ENCODE measurements at places on chromosomes 16 and 17.
A peak's percentile ranks its signal among the peaks of the same experiment; 100 is the strongest.

- no peak for DNase-seq
These were observed 565 bp downstream of the WDR45B start for GRCh38 chr17:82647593-82648164.

DNA sequence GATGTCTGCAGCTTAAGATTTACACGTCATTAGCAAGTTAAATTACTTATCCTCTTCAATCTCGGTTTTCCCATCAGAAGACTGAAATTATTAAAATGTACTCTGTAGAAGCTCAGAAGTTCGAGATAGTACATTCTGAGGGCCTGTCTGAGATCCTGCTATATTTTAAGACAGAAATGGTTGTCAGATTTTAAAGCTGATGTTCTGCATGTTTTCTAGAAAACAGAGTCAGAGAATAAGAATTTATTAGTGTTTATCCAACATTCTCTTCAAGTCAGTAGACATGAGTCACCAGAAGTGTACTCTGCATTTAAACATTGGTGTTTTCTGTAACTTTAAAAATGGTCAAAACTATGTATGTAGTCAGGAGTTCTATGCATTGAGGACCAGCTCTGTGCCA, 155.2 kb upstream of the MYOCD start:
- no peak for DNase-seq

- DNase-seq: no peak
These were observed 44.7 kb downstream of the PSME3IP1 start for GRCh38 chr16:57140931-57141668.

DNA sequence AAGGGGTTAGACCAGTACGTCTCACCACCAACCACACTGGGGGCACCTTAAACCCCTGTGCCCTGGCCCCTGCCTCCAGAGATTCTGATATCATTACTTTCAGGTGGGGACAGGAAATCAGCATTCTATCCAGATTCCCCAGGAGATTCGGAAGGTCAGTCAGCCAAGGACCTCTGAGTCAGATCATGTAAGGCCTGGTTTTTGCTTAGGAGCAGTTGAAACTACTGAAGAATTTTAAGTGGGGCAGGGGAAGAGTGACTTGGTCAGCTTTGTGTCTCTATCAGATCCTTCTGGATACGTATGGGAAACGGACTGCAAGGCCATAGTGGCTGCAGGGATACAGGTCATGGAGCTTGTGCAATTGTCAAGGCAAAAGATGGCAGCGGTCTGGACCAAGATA, 9.0 kb downstream of the EMP2 start:
- DNase-seq: no peak

- DNase-seq: peak; percentile 22
These were observed 43.9 kb upstream of the TNRC6C start for GRCh38 chr17:77914385-77915254.

DNA sequence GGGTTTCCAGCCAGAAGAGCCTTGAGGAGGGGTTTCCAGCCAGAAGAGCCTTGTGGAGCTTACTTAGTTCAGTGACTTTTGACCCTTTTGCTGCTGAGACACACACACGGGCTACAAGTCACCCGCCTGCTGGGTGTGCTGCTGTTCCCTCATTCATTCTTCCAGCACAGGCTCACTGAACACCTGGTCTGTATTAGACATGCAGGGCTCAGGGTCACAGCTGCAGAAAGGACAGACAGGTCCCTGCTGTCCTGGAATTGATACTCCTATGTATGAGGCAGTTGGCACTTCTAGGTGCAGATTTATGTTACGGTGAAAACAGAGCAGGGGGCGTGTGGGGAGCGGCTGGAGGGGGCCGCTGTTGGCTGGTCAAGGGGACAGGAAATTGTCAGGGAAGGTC, 6.8 kb downstream of the CACNG4 start:
- DNase-seq: no peak

DNA sequence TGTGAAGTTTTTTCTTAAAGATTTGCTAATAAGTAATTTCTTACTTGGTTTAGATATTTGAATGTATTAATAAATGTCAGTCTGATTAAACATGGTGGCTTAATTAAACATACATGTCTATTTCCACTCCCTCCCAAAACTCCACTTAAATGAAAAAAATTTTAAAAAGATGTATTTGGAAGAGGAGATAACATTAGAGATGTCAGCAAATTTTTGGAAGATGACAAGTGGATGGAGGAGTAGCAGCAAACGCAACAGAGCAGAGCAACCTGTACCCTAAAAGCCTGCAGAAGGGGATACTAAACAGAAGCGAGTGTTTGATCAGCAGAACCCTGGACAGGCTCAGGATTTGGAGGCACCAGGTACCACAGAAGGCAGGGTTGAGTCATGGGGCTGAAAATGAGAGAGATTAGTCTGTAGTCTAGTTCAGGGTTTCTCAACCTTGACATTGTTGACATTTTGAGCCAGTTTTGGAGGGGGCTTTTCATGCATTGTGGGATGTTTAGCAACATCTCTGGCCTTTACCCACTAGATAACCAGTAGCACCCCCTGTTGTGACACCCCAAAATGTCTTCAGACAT, 17.8 kb downstream of the LUC7L3 start:
- DNase-seq: no peak

- no peak for DNase-seq
These were observed 47.7 kb downstream of the BEAN1 start for GRCh38 chr16:66474750-66475199.

DNA sequence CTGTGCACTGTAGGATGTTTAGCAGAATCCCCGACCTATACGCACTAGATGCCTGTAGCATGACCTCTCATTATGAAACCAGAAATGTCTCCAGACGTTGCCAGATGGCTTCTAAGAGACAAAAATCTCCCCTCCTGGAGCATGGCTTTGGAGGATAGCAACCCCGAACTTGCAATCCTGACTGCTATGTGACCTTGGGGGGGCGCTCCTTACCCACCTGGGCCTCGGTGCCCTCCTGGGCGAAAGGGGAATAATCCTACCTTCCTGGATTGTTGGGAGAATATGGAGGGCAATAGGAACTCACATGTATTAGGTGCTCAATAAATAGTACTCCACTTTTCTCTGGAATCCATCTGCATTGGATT, 8.1 kb downstream of the MRM1 start:
- no peak for DNase-seq

DNA sequence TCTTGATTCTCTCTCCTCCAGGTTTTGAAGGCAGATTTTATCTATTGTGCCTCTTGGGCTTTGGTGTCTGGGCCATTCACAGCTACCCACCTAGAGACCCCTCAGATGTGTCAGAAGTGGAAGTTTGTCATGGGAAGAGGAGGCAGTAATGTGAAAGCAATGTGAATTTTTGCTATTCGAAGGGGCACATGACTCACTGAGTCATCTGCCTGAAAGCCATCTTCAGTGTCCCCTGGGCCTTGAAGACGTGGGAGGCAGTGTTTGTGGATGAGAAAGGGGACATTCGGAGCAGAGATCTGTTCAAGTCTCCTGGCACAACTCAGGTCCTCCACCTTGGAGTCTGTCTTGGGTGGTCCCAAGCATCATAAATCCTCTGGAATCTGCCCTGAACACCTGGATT, 530.2 kb downstream of the NPIPA7 start:
- no peak for DNase-seq

- no peak for DNase-seq
These were observed 32.8 kb downstream of the DHX38 start for GRCh38 chr16:72126429-72126765.

DNA sequence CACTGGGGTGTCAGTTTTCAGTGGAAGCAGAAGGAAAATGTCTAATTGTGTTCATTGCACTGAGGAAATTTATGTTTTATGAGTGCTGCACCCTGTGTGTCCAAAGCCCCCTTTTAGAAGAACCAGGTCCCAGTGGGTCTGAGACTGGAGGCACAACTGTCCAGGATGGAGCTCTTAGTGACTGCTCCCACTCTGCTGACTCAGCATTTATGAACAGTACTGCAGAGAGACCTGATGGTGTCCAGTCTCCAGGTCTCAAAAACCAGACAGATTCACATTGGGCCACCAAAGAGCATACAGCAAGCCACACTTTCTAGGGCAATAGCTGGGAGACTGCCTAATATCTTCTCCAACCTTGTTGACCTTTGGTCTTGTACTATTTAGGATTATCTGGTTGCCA, 321.9 kb downstream of the CBLN1 start:
- DNase-seq: no peak

DNA sequence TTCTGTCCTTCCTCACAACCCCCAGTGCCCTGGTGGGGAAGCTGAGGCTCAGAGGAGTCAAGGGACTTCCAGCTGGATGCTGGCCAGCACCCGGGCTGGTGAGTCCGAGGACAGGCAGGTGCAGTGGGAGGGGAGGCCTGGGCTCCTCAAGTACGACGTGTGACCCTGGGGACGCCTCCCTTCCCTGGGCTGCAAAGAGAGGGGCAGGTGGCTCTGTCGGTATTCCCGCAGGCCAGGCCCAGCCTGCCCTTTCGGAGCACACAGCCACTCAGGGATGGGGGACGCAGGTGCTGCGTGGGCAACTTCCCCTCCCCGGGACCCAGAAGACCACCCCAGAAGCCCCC, 33.1 kb upstream of the PVALEF start:
- DNase-seq: no peak

DNA sequence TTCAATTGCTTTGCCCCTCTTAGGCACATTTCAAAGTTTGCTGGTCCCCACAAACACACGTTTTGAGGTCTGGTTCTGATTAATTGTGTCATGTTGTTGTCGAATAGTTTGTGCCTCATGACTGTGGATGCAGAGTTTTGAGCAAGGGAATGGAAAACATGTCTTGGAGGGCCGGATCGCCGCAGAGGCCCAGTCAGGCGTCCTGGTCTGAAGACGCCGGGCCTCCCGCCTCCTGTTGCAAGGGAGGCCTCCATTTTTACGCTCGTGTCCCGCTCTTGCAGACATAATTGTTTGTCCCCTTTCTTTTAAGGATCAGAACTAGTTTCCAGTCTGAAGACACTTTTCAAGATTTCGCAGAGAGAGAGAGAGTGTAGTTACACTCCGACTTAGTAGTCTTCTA, 3.2 kb downstream of the NTN1 start:
- DNase-seq: no peak

- no peak for DNase-seq
These were observed 57.8 kb downstream of the ENGASE start for GRCh38 chr17:79132271-79133064.

DNA sequence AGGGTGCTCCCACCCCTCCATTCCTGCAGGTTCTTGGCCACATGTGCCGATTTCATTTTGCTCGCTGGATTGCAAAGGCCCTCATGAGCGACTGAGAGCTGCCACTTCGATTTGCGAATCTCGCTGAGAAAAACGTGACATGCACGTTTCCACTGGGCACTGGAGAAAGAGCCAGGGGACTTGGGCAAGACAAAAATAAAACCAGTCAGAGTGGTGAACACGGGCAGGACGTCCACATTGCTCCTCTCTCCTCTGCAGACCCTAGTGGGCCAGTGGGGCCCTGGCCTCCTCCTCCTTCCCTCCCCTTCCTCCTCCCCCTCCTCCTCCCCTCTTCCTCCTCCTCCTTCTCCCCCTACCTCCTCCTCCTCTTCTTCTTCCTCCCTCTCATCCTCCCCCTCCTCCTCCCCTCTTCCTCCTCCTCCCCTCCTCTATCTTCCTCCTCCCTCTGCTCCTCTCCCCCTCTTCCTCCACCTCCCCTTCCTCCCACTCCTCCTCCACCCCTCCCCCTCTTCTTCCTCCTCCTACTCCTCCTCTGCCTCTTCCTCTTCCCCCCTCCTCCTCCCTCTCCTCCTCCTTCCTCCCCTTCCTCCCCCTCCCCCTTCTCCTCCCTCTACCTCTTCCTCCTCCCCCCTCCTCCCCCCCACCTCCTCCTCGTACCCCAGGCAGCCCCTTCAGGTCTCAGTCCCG, 28.1 kb upstream of the ENPP7 start:
- no peak for DNase-seq

DNA sequence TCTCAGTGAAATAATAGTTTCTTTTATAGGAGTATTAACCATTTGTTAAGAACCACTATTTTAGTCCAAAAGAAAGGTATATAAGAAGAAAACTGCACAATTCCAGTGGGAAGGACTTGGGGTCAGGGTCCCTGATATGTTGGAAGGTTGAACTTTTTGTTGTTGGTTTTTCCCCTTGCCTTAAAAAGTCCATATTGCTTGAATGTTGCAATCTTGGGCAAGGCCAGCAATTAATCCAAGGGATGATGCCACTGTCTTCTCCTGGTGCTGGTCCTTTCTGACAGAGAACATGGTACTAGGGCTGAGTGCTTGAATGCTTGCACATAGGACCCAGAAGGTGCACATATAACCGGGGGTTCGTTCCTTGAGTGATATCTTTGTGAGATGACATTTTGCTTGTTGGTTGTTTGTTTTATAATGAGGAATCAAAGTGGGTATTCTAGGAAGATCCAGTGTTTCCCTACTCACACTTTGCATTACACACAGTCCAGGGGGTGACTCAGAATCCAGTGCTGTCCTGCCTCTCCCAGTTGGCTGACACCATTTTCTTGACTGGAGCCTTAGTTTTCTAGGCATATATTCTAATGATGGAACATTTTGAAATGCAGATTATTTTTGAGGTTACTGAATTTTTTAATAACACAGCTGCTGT, 54.9 kb downstream of the SIAH1 start:
- DNase-seq: no peak

GRCh38 chr16:9703731-9704130, 478.5 kb downstream of the GRIN2A start:
- no peak for DNase-seq

GRCh38 chr17:50956750-50957523, 90.8 kb upstream of the TOB1 start:
- no peak for DNase-seq

- DNase-seq: no peak
These were observed 21.4 kb downstream of the ZC3H18 start for GRCh38 chr16:88591577-88592021.

GRCh38 chr17:44900894-44901293, 1.6 kb upstream of the EFTUD2 start:
- peak; percentile 95 for DNase-seq

DNA sequence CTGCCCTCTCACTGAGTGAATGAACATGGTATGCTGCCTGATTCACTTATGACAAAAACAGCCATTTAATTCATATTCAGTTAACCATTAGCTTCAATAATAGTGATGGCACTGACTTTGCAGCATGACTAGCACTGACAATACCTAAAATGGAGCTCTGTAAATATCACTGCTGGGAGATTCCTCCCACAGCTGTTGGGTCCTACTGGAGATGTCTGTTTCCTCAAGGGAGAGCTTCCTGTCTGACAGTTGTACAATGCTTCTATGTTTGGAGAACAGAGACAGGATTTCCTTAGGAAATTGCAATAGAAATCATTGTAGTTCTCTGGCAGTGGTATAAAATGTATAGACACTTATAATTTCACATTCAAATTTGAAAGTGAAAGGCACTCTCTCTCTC, 695.9 kb upstream of the CDH8 start:
- DNase-seq: no peak
